ENCODE measurements at places on chromosomes 2 and 18.

GRCh38 chr2:228268301-228268700 is 86.8 kb upstream of the SPHKAP start:
- DNase-seq = no peak

- no peak for DNase-seq
These were observed 81.7 kb downstream of the RBMS1 start for GRCh38 chr2:160411955-160412354.

DNA sequence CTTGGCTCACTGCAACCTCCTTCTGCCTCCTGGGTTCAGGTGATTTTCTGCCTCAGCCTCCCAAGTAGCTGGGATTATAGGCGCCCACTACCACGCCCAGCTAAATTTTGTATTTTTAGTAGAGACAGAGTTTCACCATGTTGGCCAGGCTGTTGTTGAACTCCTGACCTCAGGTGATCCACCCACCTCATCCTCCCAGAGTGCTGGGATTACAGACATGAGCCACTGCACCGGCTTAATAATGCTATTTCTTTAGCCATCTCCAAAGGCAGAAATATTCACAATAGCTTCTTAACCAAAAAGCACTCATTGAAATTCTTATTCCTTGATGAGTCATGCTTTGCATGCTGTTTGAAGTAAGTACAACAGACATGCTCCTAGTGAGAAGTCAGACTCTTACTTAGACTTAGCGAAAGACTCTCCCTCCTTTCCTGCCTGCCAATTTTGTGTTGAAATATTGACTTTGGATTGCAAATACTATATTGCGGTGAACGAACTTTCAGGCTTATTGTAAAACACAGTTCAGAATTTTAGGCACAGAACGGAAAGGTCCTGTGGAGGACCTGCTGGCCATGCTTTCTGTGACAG is 4.4 kb downstream of the ACTR3 start:
- DNase-seq = no peak

GRCh38 chr2:208311321-208311720 is 45.3 kb downstream of the PIKFYVE start:
- DNase-seq = no peak
